ENCODE measurements at places on chromosomes 5 and 9.

DNA sequence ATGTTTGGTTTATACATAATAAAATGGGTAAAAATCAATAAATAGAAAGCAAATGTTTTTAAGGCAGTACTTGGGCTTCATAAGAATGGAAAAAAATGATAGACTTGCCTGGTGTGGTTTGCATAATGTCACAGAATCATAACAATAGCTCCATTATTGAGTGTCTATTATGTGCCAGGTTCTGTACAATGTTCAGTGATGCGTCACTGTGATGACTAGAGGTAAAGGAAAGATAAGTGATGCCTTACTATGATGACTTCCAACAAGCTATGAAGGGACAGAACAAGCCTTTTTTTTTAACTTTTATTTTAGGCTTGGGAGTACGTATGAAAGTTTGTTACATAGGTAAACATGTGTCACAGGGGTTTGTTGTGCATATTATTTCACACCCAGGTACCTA is 128.8 kb downstream of the TMC1 start:
- DNase-seq = no peak

- peak; percentile 45 for DNase-seq
Measured at GRCh38 chr5:60597572-60598320, 102.2 kb downstream of the DEPDC1B start.

GRCh38 chr5:157602505-157602904 is 26.9 kb upstream of the ADAM19 start:
- DNase-seq = no peak

GRCh38 chr9:73162987-73163768 is 11.5 kb downstream of the ANXA1 start:
- DNase-seq = no peak

- DNase-seq = no peak
Measured at GRCh38 chr9:130979591-130980385, 29.2 kb upstream of the LAMC3 start.

- DNase-seq = no peak
Measured at GRCh38 chr5:67971223-67971830, 244.2 kb upstream of the PIK3R1 start.

GRCh38 chr9:126480813-126481212 is 132.9 kb upstream of the LMX1B start:
- no peak for DNase-seq

DNA sequence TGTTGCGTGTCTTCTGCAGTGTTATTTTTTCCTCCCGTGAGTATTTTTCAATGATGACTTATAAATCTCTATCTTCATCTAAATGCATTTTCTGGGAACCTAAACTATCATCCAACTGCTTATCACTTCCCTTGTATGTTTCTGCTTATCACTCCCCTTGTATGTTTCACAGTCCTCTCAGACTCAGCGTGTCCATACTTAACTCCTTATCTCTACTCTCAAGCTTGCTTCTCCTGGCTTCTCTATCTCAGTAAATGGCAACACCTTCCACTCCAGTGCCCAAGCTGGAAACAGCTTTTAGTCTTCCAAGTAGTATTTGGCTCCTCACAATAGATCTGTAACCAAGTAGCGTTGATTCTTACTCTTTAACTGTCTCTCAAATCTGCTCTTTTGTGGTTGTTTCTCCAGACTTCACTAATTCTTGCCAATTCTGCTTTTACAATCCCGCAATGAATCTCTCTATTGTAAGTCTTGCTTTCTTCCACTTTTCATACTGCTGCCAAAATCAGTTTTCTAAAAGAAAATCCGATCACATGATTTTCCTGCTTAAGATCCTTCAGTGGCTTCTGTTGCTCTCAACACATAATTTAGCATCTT is 33.8 kb upstream of the TXNDC8 start:
- no peak for DNase-seq

- no peak for DNase-seq
Measured at GRCh38 chr9:138007566-138007917, 130.0 kb downstream of the CACNA1B start.
